ENCODE measurements at places on chromosomes 1 and 21. TPM values are rescaled to one million over a fixed set of nuclear protein-coding genes. Genes with fewer than 3 reads are reported as not detected.

Gene C1orf141
- not detected for total RNA-seq

Gene GUCA2B
- not detected for total RNA-seq

Gene PLOD1
- 309 TPM for total RNA-seq

Gene SPRR2F
- not detected for total RNA-seq

Gene FNDC10
- total RNA-seq: 2.6 TPM

Gene FGR
- total RNA-seq: not detected

Gene CIART
- 6.5 TPM for total RNA-seq

Gene BRWD1
- 75.6 TPM for total RNA-seq

Gene SLAMF1
- not detected for total RNA-seq

Gene NUDC
- total RNA-seq: 21.9 TPM

Gene TPTE
- total RNA-seq: 0.43 TPM

Gene RNU1-1
- under 0.01 TPM for total RNA-seq

Gene SHISAL2A
- total RNA-seq: not detected

Gene GATAD2B
- total RNA-seq: 8.6 TPM
